ENCODE measurements at places on chromosomes 6 and 20.

DNA sequence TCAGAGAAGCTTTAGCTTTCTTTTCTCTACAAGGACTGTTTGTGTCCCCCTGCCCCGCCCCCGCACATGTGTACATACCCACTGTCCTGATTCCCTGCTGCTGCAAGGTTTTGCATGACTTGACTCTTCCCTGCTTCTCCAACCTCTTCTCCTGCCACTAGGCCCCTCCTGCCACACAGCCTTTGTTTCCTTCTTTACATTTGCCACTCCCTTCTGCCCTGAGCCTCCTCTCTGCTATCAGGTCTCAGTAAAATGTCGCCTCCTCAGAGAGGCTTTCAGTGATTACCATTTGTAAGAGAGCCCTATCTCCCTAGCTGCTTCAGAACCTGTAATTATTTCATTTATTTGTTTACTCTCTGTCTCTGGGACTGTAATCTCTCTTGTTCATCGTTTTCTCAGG lies 56.4 kb upstream of the VSTM2L start:
- DNase-seq = no peak

- DNase-seq = no peak
Measured at GRCh38 chr20:61082720-61083119, 169.3 kb upstream of the CDH4 start.

DNA sequence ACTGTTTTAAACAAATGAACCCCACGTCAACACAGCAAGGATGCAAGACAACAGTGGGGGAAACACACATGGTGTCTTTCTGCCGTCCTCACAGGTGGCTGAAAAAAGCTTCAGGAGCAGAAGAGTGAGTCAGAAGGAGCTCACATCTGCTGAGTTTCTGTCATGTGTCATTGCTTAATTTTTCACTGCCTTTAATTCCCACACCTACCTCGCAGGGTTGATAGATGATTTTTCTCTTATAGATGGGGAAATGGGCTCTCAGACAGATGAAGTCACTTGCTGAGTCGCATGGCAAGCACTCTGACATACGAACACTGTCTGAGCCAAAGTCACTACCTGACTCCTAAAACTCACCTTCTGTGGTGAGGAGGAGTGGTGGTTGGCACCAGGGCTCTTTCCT lies 28.3 kb upstream of the CARMIL1 start:
- no peak for DNase-seq

DNA sequence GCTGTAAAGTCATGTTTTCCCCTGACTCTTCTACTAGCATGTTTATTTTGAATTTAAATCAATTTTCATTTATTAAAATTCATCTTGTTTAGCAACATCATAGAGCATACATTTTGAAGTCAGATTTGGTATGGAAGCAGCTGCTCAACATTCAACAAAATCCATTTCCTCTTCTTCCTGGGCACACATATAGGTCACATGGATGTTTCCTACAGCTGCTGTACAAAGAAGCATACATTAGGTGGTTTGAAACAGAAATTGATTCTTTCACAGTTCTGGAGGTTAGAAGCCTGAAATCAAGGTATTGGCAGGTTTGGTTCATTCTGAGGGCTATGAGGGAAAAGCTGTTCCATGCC lies 495.2 kb downstream of the RFPL4B start:
- DNase-seq = no peak

DNA sequence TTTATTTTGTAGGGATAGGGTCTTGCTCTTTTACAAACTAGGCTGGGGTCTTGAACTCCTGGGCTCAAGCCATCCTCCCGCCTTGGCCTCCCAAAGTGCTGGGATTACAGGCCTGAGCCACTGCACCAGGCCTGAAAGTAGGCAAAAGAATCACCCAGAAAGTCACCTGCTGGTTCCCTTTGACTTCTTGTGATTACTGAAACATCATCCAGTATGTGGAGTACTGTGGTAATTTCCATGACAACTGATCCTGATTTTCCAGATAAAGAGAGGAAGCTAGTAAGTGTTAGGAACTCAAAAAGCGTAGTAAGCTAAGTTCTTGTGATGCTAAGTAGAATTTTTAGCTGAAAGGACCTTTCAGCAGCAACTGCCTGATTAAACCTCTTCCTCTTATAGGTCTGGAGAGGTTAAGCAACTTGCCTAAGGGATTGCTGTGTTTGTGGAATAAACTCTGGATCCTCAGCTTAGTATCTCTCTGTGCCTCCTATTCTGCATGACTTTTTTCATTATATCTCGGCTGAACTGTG lies 16.8 kb downstream of the RALY start:
- no peak for DNase-seq

- DNase-seq = no peak
Measured at GRCh38 chr6:157715728-157716164, 107.3 kb upstream of the SNX9 start.

DNA sequence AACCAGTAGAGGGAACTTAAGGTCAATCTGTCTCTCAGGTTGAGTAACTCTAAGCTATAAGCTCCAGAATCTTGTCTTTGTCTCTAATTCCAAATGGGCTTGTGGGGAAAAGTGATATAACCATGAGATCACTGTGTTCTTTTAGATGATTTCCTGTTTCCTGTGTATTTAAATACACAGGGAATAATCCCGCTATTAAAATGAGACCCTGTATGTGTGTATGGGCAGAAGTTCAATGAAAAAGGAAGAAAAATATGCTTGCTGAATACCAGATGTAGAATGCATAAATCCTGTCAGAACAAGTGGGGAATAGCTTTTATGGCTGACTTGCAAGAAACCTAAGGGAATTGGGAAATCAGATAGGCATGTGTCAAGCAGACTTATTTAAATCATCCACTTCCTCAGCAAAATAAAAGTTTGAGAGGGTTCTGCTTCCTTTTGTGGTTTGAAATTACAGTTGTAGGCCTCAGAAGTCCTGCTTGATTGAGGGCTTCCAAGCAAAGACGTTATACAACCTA lies 164.7 kb upstream of the PDE7B start:
- DNase-seq = no peak

- no peak for DNase-seq
Measured at GRCh38 chr20:10863337-10864060, 189.7 kb upstream of the JAG1 start.

DNA sequence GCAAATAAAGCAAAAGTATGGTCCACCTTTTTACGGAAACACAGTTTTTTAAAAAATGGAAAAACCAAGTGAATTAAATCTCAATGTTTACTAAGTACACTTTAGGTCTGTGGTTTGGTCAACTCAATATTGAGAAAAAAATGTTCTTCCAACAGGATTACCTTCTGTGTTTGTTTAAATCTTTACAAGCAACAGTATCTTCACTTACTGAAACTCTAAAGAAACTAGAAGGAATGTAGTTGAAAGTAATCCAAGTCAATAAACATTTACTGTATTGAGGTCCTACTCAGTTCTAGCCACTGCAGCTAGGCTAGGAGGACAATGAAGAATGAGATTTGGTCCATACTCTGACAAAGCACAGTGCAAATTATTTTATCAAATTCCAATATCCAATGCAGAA lies 80.1 kb downstream of the ASCC3 start:
- DNase-seq = no peak

DNA sequence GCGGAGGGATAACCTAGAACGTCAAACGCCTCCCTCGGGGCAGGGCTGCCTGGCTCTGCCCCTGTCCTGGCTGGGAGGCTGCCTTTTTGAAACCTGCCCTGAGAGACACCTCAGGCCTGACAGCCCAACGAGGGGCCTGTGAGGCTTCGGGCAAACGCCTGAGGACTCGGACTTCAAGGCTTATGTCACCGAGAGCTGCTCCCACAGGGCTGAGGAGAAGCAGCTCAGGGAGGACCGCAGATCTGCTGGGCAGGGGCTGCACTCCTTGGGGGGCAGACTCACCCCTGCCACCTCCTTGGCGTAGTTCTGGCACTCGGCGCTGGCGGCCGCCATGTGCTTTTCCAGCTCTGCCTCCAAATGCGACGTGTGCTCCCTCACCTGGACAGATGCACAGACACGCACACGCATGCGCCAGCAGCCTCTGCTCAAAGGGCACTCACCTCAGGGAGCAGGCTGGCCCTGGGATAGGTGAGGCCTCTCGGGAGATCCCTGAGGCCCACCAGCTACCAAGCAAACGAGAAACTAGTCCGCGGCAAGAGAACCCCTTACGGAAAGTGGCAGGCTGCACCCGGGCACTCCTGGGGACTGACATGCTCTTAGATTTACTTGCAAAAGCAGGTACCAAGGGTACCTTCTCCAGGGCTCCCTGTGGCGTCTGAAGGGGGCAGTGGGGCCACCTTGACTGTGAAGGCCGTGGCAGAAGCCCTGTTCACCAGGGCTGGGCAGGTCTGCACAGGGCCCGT lies 49.6 kb downstream of the DSTN start:
- peak; percentile 1 for DNase-seq

DNA sequence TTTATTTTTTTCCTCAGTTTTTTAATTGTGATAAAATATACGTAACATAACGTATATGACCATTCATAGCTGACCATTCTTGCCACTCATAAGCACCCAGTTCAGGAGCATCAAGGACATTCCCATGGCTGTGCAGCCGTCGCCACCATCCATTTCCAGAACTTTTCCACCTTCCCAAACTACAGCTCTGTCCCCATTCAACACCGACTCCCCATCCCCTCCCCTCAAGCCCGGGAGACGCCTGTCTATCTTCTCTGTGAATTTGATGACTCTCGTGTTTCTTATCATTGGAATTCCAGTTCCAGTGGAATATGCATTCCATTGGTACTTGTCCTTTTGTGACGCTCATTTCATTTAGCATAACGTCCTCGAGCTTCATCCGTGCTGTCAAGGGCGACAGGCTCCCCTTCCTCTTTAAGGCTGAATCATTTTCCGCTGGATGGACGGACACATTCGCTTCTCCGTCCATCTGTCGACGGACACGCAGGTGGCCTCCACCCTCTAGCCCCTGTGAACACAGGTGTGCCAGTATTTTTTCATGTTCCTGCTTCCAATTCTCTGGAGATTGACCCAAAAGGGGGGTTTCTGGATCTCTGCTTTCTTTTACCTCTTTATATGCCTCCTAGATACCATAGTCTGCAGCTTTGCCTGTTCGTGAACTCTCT lies 88.1 kb downstream of the YTHDF1 start:
- no peak for DNase-seq

GRCh38 chr20:6663104-6663503 lies 104.4 kb upstream of the BMP2 start:
- peak; percentile 4 for DNase-seq

GRCh38 chr6:5124526-5124925 lies 39.4 kb downstream of the PPP1R3G start:
- DNase-seq = no peak

DNA sequence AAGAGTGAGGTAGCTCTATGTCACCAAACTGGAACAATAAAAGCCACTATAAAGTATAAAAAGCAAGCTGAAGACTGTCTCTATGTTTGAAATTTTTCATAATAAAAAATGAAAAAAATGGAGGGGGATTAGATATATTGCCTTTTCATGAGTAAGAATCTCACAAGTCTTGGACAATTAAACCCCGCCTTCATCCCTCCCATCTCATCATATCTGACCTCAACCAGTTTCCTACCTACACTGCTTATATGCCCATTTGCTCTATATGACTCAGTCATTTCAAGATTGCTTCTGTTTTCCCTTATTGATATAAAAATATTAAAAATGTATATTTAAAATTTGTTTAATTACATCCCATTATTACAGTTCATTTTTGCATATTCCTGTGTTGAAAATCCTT lies 2.9 kb upstream of the TRIM39 start:
- no peak for DNase-seq

GRCh38 chr6:108988296-108988695 lies 106.3 kb downstream of the SESN1 start:
- DNase-seq = no peak

GRCh38 chr6:12014027-12014872 lies 2.1 kb downstream of the HIVEP1 start:
- DNase-seq = no peak

DNA sequence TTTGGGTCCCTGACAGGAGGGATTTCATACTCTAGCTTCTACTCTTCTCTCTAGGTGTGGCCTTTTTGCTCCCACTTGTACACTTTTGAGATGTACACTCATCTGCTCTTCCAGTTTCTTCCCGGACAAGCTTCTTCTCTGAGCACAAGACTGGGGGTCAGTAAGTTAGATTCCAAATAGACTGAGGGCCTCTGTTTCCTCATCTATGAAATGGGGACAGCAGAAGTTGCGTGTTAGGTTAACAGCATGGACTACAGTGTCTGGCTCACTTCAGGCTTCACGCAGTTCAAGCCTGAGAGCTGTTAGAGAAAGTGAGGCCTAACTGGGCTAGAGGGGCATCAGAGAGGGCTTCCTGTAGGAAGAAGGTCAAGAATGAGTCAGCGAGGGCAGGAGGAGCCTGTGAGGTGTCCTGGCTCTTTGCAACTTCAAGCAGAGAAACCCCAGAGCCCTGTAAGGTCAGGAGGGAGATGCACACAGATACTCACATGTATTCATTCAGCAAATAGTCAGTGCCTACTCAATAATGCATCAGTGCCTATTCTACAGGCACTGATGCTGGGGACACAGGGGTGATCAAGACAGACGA lies 20.6 kb downstream of the XKR7 start:
- DNase-seq = no peak

DNA sequence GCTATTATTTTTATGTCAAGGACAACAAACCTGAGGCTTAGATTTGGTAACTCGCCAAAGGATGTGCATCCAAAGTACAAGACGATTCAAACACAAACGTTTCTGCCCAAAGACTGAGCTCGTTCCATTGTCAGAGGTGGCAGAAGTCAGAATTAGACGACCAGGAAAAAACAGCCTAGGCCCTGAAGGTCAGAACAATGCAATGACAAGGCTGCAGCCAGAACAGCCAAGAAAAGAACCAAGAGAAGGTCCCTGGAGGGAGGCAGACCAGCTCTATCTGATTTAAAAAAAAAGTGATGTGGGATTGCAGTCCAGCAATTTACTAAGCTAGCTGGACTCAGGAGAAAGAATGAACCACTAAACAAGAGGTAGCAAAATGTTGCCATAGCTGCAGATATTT lies 54.2 kb downstream of the NCOA7 start:
- DNase-seq = no peak

All from nephron progenitor cell (in vitro differentiated cells).